ENCODE measurements at places on chromosomes 1 and 21. TPM values are rescaled to one million over a fixed set of nuclear protein-coding genes. Genes with fewer than 3 reads are reported as not detected.

Gene CNKSR1
- 0.89 TPM for total RNA-seq

Gene CYYR1
- total RNA-seq = not detected

Gene KIAA1614
- total RNA-seq = 0.09 TPM

Gene OR2AK2
- 0.88 TPM for total RNA-seq

Gene ARF1
- 368 TPM for total RNA-seq

Gene TSPAN1
- not detected for total RNA-seq

Gene LRRN2
- 0.10 TPM for total RNA-seq

Gene VWA5B1
- not detected for total RNA-seq

Gene RHEX
- 0.24 TPM for total RNA-seq

Gene CLEC20A
- total RNA-seq = not detected

Gene ZNF695
- 0.57 TPM for total RNA-seq

Gene TDRD5
- not detected for total RNA-seq

Gene TMEM125
- not detected for total RNA-seq

Gene TAGLN2
- total RNA-seq = 358 TPM

Gene LORICRIN
- total RNA-seq = not detected

Gene SIK1
- 201 TPM for total RNA-seq
